Ascending aorta (tissue), 2 donors: ENCODE measurements at places on chromosomes 7 and 10. TPM values are rescaled to one million over a fixed set of nuclear protein-coding genes. Genes with fewer than 3 reads are reported as not detected.
A peak's percentile ranks its signal among the peaks of the same experiment; 100 is the strongest.

DNA sequence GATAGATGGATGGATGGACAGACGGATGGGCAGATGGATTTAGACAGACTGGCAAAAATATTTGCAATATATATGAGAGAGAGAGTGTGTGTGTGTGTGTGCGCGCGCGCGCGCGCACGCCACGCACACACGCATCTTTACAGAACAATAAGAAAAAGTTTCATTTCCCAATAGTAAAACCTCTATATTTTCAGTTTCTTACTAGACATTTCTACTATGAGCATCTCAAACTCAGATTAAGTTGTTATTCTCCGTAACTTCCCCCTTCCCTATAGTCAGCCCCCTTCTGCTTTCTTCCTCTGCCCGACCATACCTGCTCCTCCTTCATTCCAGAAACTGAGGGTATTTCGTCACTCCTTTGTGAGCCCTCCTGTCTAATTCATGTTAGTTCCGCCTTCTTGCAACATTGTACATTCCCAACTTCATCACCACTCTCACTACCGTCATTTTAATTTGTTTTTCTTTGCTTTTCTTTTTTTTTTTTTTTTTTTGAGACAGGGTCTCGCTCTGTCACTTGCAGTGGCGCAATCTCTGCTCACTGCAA is 154.4 kb upstream of the SH2B2 start:
- DNase-seq, result no peak

DNA sequence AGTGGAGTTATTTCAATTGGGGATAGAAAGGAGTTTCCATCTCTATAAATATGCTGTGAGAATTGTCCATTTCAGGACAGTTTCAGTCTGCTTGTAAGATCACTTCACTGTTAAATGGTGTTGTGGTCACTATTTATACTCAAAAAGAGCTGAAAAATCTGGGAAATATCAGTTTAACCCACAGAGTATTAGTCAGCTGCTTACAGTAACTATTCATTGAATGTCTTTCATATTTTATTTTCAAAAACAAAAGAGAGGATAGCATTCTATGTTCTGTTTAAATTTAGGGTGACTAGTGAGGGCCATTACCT is 85.4 kb upstream of the PLXDC2 start:
- DNase-seq, result no peak

GRCh38 chr10:105195831-105196230 is 554.7 kb downstream of the SORCS3 start:
- DNase-seq, result no peak

GRCh38 chr10:49844775-49845595 is 82.9 kb upstream of the OGDHL start:
- DNase-seq, result no peak

DNA sequence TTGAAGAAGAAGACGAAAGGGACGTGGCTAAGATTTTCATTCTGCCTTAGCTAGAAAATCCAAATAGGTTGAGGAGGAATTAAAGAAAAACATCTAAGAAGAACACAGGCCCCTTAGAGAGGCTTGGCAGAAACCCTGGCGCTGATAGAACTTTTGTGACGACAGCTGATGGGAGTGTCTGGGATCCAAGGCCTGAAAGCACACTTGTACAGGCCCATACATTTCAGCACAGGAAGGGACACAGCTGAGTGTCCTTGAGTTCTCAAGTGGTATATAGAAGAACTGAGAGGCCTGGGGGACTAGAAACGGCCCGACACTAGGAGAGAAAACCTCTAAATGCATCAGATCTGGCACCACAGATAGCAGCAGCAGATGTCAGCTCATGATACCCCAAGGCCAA is 39.5 kb downstream of the PRPS1L1 start:
- DNase-seq, result no peak

- no peak for DNase-seq
Observed at GRCh38 chr7:112447406-112447805, 2.9 kb upstream of the IFRD1 start.

GRCh38 chr10:96244354-96244753 is 27.0 kb downstream of the BLNK start:
- DNase-seq, result no peak

- DNase-seq, result no peak
Observed at GRCh38 chr7:123823898-123824753, 20.8 kb upstream of the HYAL4 start.

DNA sequence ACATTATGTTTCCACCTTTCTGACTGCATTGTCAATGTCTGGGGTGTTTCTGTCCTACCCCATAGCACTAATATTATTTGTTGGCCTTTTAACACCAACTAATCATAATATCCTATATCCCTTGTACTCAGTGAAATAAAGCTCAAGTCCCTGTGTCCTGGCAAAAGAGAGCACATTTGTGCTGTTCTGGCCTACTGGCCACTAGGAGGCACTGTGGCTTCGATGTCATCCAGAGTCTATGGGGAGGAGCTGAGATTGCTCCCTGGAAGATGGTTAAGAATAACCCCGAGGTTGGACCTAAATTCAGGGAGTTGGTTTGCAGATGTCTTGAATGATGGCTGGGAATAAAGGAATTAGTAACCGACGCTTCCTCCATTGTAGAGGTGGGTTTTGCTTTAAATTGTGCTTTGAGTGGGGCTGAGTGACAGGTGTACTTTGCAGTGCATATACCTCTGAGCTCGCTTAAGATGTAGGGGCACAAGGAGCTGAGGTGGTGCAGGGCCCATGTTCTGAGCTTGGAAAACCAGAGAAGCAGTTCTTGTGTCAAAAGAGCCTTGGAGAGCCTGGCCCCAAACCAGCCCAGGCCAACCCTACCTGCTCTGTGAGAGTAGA is 191.2 kb upstream of the PRSS1 start:
- no peak for DNase-seq

DNA sequence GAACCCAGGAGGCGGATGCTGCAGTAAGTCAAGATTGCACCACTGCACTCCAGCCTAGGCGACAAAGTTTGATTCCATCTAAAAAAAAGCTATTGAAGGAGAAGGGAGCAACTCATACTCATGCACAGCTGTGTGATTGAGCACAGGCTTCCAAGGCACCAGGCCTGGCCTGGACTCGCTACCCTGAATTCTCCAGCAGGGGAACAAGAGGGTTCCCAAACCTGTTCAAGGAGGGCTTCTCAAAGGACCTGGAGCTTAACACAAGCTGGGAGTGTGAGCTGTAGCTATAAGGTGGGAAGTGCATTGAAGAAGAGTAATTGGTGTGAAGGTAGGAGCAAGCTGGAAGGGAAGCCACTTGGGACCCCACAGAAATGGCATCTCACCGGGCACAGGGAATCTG is 15.1 kb upstream of the DDIT4 start:
- DNase-seq, result no peak

GRCh38 chr10:74957285-74957961 is 131.0 kb downstream of the KAT6B start:
- DNase-seq, result no peak

DNA sequence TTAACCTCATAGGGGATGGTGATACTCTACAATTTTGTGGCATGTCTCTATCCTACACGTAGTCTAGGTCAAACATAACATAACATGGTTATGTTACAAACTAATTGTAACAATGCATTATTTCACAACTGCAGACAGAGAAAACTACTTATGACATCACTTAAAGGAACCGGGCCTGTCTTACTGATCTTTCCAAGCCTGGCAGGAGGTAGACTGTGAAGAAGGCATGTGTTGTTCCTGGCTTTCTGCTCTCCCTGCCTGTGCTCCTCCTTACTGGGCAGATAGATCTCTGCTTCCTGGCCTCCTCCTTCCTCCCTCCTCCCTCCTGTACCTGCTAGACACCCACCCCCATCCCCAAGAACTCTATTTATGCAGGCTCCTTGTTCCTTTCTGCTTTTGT is 5.4 kb downstream of the CACNB2 start:
- DNase-seq, result no peak

GRCh38 chr7:132430861-132431822 is 145.1 kb downstream of the PLXNA4 start:
- DNase-seq, result peak; percentile 89

DNA sequence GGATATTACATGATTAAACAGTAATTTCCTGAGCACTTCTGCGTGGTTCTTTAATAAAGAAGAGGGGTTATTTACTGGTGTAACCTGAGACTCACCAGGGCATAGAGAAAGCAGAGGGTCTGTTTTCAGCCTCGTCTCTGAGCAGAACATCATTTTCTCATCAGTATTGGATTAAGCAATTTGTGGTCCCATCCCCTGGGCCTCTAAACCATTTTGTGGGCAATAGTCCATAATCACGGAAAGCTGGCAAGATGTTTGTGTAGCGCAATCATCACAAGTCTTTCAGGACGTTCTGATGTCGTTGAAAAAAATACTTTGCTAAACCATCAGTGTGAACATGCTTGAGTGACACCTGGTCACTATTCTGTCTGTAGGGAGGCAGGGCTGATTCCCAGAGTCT is 37.1 kb upstream of the SEC61G start:
- no peak for DNase-seq

- no peak for DNase-seq
Observed at GRCh38 chr7:15228831-15229230, 326.3 kb upstream of the DGKB start.

DNA sequence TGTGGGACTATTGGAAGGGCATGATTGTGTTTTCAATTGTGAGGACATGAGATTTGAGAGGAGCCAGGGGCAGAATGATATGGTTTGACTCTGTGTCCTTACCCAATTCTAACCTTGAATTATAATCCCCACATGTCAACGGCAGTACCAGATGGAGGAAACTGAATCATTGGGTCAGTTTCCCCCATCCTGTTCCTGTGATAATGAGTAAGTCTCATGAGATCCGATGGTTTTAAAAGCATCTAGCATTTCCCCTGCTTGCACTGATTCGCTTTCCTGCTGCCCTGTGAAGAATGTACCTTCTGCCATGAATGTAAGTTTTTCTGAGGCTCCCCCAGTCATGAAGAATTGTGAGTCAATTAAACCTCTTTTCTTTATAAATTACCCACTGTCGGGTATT is 1367.1 kb downstream of the XPNPEP1 start:
- DNase-seq, result no peak

DNA sequence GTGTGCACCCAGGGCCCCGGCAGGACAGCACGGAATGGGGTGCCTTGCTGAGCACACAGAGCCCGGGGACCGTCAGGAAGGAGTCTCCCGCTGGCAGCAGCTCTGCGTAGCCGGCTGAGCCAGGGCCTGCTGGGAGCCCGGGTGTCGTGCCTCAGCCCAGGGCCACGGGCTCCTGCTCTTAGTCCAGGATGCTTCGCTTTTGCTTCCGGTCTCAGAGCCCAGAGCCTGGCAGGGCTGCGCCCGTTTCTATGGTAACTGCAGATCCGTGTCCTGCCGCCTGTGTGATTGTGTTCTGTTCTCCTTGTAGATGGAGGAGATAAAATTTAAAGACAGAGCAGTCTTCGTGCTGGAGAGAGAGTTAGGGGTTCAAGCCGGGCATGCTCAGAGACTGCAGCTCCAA is 53.7 kb upstream of the DPYSL4 start:
- no peak for DNase-seq

- no peak for DNase-seq
Observed at GRCh38 chr10:59910867-59911266, 4.5 kb upstream of the CCDC6 start.

- peak; percentile 88 for DNase-seq
Observed at GRCh38 chr7:30814700-30815387, 43.6 kb downstream of the MINDY4 start.

- DNase-seq, result peak; percentile 35
Observed at GRCh38 chr10:130372222-130372621, 236.0 kb downstream of the GLRX3 start.

DNA sequence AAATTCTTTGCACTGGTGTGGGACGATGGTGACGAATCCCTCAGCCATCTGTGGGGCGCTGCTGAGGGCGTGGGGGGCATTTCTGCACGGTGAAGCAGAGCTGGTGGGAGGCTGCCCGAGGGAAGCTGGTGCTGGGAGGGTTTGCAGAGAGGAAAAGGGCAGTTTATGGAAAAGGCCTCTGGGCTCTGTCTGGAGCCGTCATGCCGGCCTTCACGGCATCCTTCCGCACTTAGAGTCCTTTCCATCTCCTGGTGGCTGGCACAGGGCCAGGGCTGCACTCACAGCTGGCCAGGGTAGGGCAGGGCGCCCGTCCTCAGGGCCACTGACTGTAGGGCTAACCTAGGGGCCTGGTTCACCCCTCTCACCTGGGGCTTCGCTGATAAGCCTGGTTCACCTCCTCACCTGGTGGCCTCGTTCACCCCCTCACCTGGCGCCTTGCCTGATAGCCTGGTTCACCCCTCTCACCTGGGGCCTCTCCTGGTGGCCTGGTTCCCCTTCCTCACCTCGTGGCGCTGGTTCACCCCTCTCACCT is 598 bp upstream of the AMZ1 start:
- no peak for DNase-seq

GRCh38 chr7:17233603-17234002 is 64.8 kb upstream of the AHR start:
- DNase-seq, result no peak

DNA sequence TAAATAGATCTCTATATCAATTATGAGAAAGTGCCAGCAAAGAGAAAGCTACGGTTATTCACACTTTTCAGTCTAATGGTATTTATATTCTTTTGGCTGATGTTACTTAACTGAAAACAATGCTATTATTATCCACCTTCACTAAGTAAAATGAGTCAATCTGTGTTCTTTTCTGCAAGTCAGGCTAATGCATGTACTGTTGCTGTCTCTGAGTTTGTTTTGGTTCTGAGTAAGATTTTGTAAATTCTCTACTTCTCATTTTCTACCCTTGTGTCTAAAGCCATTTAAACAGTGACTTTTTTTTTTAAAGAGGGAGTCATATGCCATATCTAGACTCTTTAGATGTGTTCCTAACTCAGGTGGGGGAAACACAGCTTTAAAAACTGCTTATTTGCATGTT is 7.5 kb downstream of the VWC2 start:
- no peak for DNase-seq

DNA sequence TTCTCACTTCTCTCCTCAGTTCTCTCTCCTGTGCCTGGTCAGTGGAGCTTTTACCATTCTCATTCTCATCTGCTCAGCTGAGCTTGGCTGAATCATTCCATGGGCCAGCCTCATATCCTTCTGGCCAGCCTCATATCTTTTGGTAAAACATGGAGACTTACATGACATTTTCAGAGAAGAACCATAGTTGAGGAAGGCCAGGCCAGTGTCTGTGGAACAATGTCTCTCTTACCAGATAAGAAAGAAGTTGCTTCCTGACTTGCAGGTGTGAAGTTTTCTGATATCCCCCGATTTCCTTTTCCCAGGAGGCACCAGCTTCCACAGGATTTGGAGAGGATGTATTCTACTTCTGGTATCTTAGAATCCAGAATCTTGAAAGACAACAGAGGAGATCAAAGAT is 24.7 kb downstream of the ST7 start:
- no peak for DNase-seq

- DNase-seq, result no peak
Observed at GRCh38 chr10:124870854-124871425, 69.3 kb downstream of the ABRAXAS2 start.

- DNase-seq, result no peak
Observed at GRCh38 chr7:27129729-27130539, 623 bp downstream of the HOXA4 start.

Gene PDIA4
- total RNA-seq, result 129 TPM

Gene OGDHL
- not detected for total RNA-seq

Gene CALHM3
- not detected for total RNA-seq

Gene PALD1
- total RNA-seq, result 21.7 TPM

Gene C10orf53
- total RNA-seq, result not detected

Gene PAPOLB
- not detected for total RNA-seq

Gene FAM25A
- not detected for total RNA-seq

Gene FHIP2A
- 19.6 TPM for total RNA-seq

Gene HOXA7
- total RNA-seq, result 12.0 TPM

Gene LIPM
- total RNA-seq, result not detected

Gene PLCE1
- total RNA-seq, result 3.8 TPM

Gene NPS
- not detected for total RNA-seq

Gene ZP3
- 1.1 TPM for total RNA-seq
